ENCODE measurements at places on chromosomes 1 and 21. TPM values are rescaled to one million over a fixed set of nuclear protein-coding genes. Genes with fewer than 3 reads are reported as not detected.

Gene ASTN1
- total RNA-seq: 7.7 TPM

Gene LCE1A
- not detected for total RNA-seq

Gene PLEKHN1
- not detected for total RNA-seq

Gene PDE9A
- total RNA-seq: 41.0 TPM

Gene FYB2
- 8.9 TPM for total RNA-seq

Gene ZYG11A
- 0.65 TPM for total RNA-seq

Gene CENPL
- total RNA-seq: 33.4 TPM

DNA sequence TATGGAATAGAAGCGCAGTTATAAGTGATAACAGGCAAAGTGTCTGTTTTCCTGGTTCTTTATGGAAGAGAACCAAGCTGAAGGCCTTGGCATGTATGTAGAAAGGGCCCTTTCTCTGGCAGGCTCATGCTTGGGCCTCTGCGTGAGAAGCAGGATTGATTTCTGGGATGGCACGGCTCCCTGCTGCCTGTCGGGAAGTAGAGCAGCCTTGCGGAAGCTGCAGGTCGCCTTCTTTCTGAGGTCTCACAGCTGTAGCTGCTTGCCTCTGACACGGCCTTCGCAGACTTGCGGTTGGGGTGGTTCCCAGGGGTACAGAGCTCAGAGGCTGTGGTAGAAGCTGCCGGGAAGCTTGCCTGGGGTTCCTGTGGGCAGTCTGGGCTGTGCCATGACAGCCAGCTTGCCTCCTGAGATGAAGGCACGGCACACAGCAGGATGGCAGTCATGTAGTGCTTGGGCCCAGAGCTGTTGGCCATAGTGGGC, 39.4 kb downstream of the TRAPPC10 start:
- DNase-seq: no peak

- DNase-seq: peak; percentile 32
Observed at GRCh38 chr1:234782791-234783190, 172.8 kb upstream of the IRF2BP2 start.

GRCh38 chr1:160158031-160158430, 6.6 kb downstream of the ATP1A4 start:
- DNase-seq: no peak

DNA sequence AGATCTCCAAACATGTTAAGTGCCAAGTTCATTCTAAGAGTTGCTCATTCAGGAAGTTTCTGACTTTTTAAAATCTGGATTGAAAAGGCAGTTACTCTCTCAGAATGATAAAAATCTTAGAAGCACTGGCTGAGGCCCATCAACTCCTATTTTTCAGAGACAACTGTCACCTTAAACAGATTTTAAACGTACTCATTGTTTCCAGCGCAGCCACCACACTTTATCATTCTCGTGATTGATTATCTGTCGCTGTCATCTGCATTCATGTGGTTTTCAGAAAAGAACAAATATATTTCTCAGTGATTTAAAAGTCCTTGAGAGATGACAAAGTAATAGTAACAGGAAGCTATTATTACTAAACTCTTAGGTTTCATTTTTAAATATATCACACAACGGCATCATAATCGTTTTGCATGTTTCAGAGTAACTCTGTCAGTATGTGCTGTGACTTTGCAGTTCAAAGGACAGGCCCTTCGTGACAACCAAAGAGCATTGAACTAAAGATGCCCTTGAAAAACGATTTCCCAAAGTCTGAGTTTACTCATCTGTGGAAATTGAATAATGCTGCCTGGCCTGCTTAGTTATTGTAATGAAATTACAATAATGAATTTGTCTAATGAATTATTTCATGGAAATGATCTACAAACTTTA, 14.9 kb upstream of the KCNK1 start:
- no peak for DNase-seq

DNA sequence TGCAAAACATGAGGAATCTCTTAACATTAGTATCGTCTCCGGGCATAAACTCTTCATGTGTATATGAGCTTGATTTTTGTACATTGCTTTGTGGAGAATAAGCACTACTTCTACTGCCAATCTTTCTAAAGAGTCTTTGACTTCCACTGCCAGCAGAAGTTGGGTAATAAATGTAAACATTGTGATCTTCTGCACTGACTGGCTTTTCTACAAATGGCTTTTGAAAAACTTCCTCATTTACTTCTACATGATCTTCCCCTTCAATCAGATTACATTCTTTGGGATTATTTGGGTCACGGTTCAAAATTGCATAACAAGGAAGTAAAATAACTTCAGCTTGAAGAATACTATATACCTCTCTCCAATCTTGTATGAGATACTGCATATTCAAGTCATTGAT, 30.4 kb upstream of the SLC44A5 start:
- DNase-seq: no peak

- no peak for DNase-seq
Observed at GRCh38 chr1:217881131-217881543, 250.0 kb downstream of the SPATA17 start.

GRCh38 chr1:46490406-46490655, 695 bp downstream of the DMBX1 start:
- peak; percentile 44 for DNase-seq

DNA sequence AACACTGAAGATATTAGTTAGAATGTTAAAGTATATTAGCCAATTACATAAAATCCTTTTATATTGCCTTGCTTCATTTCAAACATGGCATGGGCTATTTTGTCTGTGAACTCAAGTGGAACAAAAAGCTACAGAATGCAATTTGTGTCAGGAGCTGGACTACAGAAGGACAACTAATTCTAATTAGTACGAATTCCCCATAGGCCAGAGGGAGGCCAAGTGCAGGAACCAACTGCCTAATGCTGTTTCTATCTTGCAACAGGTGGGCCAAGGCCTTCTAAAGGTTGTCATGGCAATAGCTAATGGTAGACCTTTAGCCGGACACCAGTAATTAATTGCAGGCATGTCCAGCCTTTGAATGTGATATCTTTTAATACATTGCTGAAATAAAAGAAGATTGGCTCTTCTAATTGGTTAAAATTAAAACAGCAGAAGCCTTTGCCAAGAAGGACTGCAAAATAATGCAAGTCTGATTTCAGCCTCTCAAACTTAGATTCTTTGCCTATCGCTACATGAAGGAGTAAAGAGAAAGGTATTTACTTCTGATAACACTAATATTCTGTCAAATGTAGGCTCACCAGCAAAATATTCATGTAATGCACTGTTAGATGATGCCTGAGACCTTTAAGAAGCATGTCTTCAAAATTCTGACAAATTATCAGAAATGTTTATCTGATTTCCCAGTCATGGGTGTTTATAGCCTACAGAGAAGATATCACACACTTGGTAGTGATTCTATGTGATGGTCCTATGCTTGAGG, 232.1 kb downstream of the LMO4 start:
- DNase-seq: no peak

DNA sequence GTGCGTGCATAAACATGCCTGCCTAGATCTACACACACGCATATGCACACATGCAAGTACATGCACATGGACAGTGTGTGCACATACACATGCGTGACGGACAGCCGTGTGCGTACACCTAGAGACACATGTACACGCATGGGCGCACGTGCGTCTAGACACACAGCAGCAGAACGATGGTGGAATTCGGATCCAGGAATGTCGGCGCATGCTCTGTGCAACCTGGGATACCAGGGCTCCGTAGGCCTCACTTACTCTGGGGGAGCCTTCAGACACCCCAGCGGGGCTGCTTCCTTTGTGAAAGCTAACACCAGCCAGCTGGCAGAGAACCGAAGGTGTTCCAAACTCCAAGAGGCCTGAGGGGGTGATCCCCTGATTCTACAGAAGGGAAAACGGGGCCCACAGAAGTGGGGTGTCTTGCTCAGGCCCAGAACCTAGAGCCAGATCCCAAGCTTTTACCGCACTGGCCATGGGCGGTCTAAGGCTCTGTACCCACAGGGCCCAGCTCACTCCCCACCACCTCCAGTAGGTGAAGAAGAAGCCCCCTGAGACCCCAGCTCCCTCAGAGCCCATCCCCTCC, 27.4 kb upstream of the ARHGEF16 start:
- DNase-seq: no peak

GRCh38 chr1:93537396-93537795, 89.5 kb downstream of the FNBP1L start:
- no peak for DNase-seq

DNA sequence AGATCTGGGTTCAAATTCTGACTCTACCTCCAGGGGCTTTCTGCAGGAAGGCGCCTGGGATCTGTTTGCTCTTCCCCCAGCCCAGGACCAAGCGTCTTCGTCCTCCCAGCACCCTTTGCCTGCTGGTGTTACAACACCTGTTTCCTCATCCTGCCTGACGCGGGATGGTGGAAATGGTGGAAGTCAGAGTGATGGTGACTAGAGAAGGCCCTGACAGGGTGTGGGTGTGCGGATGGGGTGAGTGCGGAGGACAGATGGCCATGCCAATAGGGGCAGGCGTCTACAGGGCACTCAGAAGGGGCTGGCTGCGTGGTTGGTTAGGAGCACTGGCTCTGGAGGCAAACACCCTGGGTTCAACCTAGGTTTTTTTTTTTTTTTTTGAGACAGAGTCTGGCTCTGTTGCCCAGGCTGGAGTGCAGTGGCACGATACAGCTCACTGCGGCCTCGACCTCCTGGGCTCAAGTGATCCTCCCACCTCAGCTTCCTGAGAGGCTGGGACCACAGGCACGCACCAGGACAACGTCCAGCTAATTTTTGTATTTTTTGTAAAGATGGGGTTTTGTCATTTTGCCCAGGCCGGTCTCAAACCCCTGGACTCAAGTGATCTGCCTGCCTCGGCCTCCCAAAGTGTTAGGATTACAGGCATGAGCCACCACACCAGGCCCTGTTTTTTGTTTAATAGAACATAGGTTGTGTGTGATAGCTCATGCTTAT, 1.5 kb downstream of the THEMIS2 start:
- DNase-seq: no peak

DNA sequence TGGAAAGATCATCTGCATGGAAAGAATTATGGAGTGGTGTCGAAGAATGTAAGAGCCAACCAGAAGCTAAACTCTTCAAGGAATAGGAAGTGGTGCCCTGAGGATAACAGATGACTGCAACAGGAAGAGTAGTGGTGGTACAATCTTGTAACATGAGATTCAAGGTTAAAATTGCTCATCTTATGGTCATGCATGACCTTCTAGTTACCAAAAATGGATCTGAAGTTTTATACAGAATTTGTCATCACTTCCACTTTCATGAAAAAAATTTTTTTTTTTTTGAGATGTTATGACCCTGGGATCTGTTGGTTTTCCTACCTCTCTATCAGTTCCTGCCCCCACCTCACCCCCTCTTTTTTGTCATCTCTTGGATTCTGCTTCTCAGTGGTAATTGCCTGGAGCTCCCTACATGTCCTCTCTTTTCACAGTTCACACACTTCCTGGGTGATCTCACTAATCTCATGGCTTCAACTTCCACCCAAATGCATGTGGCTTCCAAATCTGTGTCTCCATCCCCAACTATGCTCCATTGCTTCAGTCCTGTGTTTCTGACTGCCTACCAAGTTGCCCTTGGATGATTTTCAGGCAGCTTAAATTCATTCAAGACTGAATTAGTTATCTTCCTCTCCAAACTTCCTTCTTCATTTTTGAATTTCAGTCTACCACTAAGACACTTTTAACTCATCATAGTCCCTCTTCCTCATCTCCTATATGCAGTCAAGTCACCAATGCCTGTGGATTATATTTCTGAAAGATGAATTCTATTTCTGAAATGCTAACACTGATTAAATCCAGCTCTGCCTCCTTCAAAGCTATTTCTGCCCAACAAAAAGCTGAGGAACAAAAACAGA, 48.4 kb downstream of the SLAMF6 start:
- DNase-seq: no peak

GRCh38 chr1:20158358-20159070, 19.4 kb downstream of the PLA2G2F start:
- DNase-seq: no peak

- no peak for DNase-seq
Observed at GRCh38 chr1:151990856-151991198, 2.8 kb downstream of the S100A10 start.
